Left ventricle myocardium inferior (tissue), 1 donor: ENCODE measurements at places on chromosomes 11 and 22. TPM values are rescaled to one million over a fixed set of nuclear protein-coding genes. Genes with fewer than 3 reads are reported as not detected.

DNA sequence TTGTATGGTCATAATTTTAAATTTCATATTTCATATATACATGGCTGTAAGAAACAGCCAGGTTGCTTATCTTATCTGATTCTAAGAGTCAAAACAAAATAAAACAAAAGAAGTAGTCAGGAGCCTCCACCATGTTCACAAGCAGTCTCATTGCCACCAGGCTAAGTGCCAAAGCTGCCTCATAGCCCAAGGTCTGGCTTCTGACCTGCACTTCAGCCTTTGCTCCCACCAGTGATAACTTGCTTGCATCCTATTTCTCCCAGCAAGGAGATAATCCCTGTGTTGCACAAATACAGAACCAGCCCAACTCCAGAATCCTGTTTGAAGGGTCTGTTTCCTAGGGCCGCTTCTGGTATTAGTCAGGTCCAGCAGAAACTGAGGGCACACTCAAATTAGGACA lies 53.9 kb upstream of the TSKU start:
- no peaks in the 10 kb centered on the region for H3K36me3 ChIP-seq
- H3K4me1 ChIP-seq: peaks cover 3% of the 10 kb centered on the region
- H3K4me3 ChIP-seq: no peak overlapping the region
- peaks cover 36% of the 10 kb centered on the region for H3K27me3 ChIP-seq
- no peak overlapping the region for H3K27ac ChIP-seq
- DNase-seq: no peak

DNA sequence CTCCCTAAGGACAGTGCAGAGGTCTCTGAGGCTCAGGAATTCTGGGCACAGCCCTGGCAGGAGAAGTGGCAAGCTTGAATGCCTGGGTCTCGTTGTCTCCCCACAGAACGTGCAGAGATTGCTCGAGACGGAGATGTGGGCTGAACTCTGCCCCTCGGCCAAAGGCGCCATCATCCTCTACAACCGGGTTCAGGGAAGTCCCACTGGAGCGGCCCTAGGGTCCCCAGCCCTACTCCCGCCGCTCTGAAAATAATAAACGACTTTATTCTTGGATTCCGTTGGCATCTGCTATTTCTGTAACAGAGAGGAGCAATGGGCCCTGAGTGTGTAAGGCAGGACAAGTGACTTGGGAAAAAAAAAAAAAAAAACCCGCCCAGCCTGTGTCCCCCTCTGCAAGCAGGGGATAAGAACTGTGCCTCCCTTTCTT lies 591 bp upstream of the DNAJC4 start:
- H3K4me1 ChIP-seq: peaks cover 87% of the 10 kb centered on the region
- H3K27me3 ChIP-seq: no peaks in the 10 kb centered on the region
- H3K4me3 ChIP-seq: peak overlapping the region; percentile 81
- no peaks in the 10 kb centered on the region for H3K36me3 ChIP-seq
- DNase-seq: no peak

- peak overlapping the region; percentile 14 for H3K27ac ChIP-seq
- H3K4me3 ChIP-seq: no peak overlapping the region
- H3K4me1 ChIP-seq: peaks cover 32% of the 10 kb centered on the region
- no peaks in the 10 kb centered on the region for H3K27me3 ChIP-seq
- peaks cover 60% of the 10 kb centered on the region for H3K36me3 ChIP-seq
Observed at GRCh38 chr22:38718414-38718813, 12.7 kb downstream of the GTPBP1 start.

DNA sequence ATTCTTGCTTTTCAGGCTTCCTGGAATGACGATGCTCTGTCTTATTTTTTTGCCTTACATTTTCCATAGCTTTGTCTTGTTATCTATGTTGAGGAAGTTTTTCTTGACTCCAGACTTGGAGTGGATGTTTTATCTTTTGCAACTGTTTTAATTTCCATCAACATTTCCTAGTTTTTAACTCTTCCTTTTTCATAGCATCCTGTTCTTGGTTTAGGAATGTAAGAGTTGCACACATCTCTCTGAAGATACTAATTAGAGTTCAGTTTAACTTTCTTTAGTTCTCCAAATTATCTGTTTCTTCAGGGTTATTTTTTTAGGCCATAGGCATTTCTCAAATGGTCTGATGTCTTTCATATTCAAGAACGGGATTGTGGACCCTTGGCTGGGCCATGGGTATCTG lies 10.4 kb downstream of the CLDN5 start:
- H3K4me1 ChIP-seq: no peaks in the 10 kb centered on the region
- no peak for DNase-seq
- H3K36me3 ChIP-seq: no peaks in the 10 kb centered on the region
- H3K4me3 ChIP-seq: no peak overlapping the region
- no peak overlapping the region for H3K27ac ChIP-seq

GRCh38 chr11:96213500-96213899 lies 129.5 kb downstream of the MAML2 start:
- peak overlapping the region; percentile 81 for H3K27ac ChIP-seq
- no peak overlapping the region for H3K4me3 ChIP-seq
- DNase-seq: no peak
- H3K27me3 ChIP-seq: no peaks in the 10 kb centered on the region
- peaks cover 69% of the 10 kb centered on the region for H3K4me1 ChIP-seq
- H3K36me3 ChIP-seq: no peaks in the 10 kb centered on the region

- no peak for DNase-seq
- H3K27me3 ChIP-seq: peaks cover 65% of the 10 kb centered on the region
- H3K36me3 ChIP-seq: no peaks in the 10 kb centered on the region
- no peak overlapping the region for H3K27ac ChIP-seq
- H3K4me3 ChIP-seq: no peak overlapping the region
Observed at GRCh38 chr11:70064726-70065317, 13.3 kb upstream of the ANO1 start.

DNA sequence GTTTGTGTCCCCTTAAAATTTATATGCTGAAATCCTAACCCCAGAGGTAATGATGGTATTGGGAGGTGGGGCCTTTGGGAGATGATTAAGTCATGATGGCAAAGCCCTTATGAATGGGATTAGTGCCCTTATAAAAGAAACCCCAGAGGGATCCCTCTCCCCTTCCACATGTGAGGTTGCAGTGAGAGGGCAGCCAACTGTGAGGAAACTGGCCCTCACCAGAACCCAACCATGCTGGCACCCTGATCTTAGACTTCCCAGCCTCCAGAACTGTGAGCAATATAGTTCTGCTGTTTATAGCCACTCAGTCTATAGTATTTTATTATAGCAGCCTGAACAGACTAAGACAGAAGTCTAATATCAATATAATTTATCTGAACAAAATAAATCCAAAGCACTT lies 27.1 kb upstream of the RRAS2 start:
- H3K36me3 ChIP-seq: no peaks in the 10 kb centered on the region
- peaks cover 27% of the 10 kb centered on the region for H3K4me1 ChIP-seq
- H3K27ac ChIP-seq: no peak overlapping the region

DNA sequence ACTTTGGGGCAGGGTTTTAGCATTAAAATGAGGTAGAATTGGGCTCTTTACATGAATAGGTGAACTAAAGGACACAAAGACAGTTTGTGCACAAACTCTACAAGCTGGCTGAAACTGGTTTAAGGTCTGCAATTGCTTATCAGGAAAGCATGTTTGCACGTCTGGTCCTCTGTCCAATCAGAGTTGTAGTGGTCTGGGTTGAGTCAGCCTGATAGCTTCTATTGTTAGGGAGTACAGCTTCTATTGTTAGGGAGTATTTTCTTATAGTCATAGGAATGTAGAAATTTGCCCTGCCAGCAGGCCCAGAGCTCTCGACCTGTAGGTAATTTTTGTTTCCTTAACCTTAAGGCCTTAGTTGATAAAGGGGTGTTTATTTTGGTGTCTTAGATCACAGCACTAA lies 1422.4 kb downstream of the LRRC4C start:
- DNase-seq: no peak
- H3K27ac ChIP-seq: no peak overlapping the region
- no peak overlapping the region for H3K4me3 ChIP-seq
- no peaks in the 10 kb centered on the region for H3K36me3 ChIP-seq
- no peaks in the 10 kb centered on the region for H3K27me3 ChIP-seq

DNA sequence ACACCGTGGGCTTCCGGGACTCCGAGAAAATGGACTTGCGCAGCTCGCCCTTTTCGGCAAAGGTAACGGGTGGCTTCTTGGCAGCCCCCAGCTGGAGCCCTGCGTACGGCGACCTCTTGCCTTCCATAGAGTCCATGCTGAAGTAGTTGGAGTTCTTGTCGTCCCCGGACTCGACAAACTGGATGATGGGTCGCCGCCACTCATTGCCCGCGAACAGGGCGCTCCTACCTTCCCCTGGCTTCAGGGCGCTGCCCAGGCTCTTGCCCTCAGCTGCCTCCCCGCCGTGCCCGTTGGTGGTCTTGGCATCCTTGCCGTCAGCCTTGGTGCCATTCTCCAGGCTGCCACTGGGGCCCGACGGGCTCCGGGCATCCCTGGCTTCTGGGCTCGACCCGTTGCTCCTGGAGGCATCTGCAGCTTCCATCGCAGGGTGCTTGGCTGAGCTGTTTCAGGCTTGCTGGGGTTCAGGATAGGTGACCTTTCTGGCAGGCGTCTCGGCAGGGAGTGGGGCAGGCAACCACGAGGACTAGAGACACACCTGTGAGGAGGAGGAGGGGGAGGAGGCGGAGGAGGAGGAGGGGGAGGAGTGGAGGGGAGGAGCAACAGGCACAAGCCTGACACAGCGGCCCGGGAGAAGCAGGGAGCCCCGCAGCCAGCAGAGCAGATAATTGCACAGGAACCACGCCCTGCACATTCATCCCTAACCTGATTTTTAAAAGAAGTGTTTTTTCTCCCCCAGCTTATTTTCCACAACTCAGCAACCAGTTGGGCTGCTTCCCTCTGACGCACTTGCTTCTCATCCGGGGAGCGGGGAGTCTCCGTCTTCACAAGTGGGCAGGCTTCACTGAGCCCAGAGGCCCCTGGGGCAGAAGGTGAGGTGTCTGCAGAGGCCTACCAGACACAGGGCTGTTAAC lies at the start of gene TRIM29:
Gene TRIM29 (minus strand): TSS at position 503 of the 911 bp plus-strand sequence. CDS start 82 bp downstream, at position 421.
- H3K27ac ChIP-seq: no peak within 1 kb of the TSS
- H3K4me3 ChIP-seq: no peak within 1 kb of the TSS
- peaks cover 63% of the 10 kb centered on the region for H3K27me3 ChIP-seq
- no peak for DNase-seq
- no peaks in the 10 kb centered on the region for H3K36me3 ChIP-seq

- peak overlapping the region; percentile 19 for H3K27ac ChIP-seq
- H3K4me1 ChIP-seq: peaks cover 35% of the 10 kb centered on the region
- H3K27me3 ChIP-seq: peaks cover 18% of the 10 kb centered on the region
- H3K36me3 ChIP-seq: no peaks in the 10 kb centered on the region
- DNase-seq: peak; percentile 39
Observed at GRCh38 chr11:35141571-35141971, 2.6 kb downstream of the CD44 start.

- no peak for DNase-seq
- H3K27me3 ChIP-seq: no peaks in the 10 kb centered on the region
- H3K4me3 ChIP-seq: no peak overlapping the region
- H3K36me3 ChIP-seq: peaks cover 61% of the 10 kb centered on the region
- H3K4me1 ChIP-seq: no peaks in the 10 kb centered on the region
Observed at GRCh38 chr11:11374358-11375148, 21.5 kb upstream of the CSNK2A3 start.

DNA sequence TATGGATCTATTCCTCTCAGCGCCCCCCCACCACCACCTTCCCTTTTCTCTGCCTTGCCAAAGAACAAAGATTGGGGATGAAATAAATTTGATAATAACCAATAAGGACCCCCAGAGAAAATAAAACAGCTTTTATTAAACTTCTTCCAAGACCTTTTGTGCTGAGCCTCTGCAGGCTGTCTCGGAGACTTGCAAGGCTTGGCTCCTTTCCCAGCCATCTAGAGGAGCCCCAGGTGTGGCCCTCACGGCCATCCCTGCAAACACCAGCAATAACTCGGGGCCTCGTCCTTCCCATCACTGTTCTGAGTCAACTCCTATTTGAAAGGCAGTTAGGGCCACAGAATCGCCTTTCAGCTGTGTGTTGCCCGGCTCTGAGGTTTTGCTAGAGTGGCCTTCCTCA lies 51.2 kb upstream of the LMO1 start:
- peaks cover 38% of the 10 kb centered on the region for H3K27me3 ChIP-seq
- H3K36me3 ChIP-seq: no peaks in the 10 kb centered on the region

DNA sequence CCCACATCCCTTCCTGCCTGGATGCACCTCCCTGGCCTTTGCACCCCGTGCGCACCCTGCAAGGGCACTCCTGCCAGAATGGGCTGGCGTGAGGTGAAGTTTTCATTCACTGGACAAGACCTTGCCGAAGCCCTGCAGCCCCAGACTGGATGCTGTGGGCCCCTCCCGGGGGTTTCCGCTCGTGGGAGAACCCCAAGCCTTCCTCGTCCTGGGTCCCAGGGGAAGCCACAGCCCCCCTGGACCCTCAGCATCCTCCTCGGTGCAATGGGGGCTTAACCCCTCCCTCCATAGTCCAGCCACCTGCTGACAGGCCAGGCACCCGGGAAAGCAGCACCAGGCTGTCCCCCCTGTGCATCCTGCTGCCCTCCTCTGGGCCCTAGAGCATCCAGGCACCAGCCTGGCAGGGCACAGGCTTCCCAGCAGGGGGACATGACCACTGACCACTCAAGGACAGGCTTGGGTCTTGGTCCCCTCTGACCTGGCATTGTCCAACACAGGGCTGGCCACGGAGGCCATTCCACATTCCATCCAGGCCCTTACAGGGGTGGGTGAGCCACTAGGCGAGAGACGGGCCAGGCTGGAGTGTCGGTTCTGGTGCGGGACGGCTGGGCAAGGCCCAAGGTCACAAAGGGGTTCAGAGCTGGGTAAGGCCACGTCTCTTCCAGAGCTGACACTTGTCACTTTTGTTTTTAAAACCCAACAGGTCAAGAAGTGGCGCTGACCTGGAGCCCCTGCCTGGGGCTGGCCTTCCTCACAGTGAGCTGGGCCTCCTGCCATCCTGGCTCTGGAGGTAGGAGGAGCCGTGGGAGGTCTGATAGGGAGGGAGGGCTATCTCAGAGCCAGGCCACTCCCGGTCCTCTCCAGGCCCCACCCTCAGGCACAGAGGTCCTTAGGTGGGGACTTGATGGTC lies 41.5 kb upstream of the PPARA start:
- peak overlapping the region; percentile 88 for H3K27ac ChIP-seq
- no peak overlapping the region for H3K4me3 ChIP-seq
- H3K27me3 ChIP-seq: no peaks in the 10 kb centered on the region
- H3K36me3 ChIP-seq: peaks cover 49% of the 10 kb centered on the region
- DNase-seq: peak; percentile 68
- H3K4me1 ChIP-seq: peaks cover 100% of the 10 kb centered on the region

Gene GTSE1
- 0.25 TPM for total RNA-seq

Gene MAJIN
- total RNA-seq: not detected

Gene C22orf42
- not detected for total RNA-seq

Gene TMPRSS13
- not detected for total RNA-seq

Gene FADS2
- 25.7 TPM for total RNA-seq
